NCI-H510A treated with DMSO at 0.1 percent for 48 hours (cell line): ENCODE measurements at places on chromosomes 5 and 9.

DNA sequence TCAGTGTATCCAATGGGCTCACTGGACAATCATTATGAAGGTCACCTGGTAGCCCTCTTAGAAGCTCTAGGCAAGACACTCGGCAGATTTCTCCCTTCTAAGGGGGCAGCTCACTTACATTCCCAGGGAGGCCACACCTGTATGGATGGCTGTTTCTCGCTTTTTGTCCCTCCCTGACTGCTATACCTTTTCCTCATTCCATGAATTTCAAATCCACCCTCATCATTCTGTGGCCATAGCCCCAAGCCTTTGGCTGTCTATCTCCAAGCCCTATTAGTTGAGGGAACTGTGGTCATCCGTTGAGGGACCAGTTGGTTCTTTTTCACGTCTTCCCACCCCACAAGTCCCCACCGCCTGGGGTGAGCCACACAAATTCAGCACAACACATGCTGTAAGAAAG lies 85.0 kb upstream of the RARS1 start:
- no peak for DNase-seq

DNA sequence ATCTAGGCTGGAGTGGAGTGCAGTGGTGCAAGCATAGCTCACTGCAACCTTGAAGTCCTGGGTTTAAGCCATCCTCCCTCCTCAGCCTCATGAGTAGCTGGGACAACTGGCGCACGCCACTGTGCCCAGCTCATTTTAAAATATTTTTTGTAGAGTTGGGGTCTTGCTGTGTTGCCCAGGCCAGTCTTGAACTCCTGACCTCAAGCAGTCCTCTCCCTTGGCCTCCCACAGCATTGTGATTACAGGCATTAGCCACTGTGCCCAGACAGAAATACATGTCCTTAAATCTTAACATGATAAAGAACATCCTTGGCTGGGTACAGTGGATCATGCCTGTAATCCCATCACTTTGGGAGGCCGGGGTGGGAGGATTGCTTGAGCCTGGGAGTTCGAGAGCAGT lies 6.7 kb downstream of the ZNF483 start:
- DNase-seq = no peak

DNA sequence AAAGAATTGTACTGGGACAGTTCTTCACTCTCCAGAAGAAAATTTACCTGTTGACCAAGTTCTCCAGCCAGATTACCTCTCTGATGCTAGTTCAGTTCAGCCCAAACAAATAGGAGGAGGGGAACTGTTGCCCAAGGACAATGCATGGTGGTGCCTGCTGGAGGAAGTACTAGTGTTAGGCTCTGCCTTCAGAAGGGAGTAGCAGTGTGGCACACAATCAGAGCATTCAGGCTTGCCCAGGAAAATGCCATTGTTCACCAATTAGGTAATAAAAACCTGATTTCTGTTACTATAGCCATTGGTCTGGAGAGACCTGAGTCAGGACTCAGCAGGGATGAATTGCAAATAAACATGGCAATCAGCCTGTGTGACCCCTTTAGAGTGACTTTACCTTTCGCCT lies 720.8 kb upstream of the ZNF608 start:
- no peak for DNase-seq

GRCh38 chr9:132037458-132037857 lies 42.2 kb downstream of the MED27 start:
- peak; percentile 75 for DNase-seq

DNA sequence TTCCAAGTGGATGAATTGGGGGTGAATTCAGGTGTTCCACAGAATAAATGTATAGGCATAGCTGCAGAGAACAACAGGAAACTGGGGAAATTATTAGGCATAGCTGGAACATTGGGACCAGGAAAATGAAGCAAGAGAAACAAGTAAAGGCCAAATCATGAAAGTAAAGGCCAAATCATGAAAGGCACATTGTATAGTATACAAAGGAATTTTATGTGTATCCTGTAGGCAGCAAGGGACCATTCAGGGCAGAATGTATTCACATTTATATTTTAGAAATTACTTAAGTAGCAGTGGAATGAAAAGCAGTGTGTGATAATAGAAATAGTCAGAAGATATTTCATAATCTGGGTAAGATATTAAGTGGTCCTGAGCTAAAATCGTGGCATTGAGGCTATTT lies 127.3 kb upstream of the GRHPR start:
- no peak for DNase-seq

DNA sequence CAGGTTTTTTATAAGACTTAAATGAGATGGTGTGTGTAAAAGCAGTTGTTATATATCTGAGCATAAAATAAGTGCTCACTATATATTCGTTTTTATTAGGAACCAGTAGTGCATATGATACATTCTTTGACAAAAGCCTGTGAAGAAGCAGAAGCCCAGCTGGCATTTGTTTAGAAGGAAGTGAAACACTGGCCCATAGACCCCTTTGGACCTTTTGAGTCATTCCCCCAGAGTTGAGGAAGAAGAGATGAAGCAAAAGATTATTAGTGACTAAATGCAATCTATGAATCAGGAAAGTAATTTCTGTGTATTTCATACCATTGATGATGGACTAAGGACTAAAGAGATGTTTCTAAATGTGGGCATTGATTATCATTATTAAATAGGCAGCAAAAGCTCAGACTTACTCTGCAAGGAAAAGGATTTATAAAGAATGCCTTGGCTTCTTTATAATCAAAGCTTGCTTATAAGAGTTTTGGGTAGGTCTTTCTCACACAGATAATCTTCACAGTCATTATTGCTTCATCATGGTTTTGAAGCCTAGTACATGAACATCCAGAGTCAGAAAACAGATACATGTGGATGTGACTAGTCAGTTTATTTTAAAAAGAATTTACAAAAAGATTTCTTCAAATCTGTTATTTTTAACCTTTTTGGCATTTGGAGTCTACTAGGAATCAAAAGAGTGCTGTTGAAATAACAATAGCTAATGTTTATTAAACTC lies 16.9 kb upstream of the FER start:
- DNase-seq = no peak

DNA sequence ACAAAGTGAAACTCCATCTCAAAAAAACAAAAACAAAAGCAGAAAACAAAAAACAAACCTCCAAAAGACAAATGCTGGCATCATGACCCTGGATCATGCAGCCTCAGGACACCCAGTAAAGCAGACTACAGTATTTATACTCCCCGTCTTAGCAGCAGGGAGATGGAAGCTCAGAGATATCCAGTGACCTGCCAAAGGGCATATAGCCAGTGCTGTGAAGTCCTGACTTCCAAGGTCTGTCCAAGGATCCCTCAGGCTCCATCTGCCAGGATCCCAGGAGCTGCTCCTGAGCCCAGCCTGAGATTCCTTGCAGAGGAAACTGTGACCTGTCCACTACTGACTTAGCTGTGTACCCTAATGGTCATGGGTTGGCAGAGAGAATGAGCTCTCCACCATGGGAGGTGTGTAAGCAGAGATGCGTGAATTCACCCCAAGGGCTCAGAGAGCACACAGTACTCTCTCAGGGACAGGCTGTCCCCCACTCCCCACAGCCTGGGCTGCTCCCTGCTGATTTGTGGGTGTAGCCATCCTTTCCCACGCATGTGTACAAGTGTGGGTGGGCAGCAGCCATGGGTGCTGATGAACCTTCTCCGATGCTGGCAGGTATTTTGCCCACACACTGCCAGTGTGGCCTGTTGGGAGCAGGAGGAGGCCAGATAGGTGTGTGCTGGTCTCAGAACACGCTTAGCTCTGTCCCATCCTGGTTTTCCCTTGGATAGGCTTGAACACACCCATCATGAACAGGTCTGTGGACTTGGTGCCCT lies 2.1 kb upstream of the WNK2 start:
- DNase-seq = no peak

DNA sequence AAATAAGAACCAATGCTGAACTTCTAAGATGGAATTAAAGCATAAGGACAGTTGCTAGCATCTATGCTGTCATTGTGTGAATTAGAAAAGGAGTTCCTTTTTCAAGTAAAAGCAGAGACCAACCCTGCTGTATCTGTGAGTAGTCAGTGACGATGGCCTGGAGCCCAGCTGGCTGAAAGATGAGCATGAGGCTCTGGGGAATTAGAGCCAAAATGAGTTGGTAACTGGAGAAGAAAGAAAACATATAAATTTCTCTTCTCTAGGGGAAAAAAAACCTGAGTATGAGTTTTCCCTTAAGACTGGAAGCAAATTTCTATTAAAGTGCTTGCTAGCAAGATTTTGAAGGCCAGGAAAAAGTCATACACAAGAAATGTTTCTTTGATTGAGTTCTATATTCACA lies 1.6 kb upstream of the SPZ1 start:
- no peak for DNase-seq

- no peak for DNase-seq
Measured at GRCh38 chr9:78932849-78933627, 636.1 kb downstream of the PSAT1 start.

DNA sequence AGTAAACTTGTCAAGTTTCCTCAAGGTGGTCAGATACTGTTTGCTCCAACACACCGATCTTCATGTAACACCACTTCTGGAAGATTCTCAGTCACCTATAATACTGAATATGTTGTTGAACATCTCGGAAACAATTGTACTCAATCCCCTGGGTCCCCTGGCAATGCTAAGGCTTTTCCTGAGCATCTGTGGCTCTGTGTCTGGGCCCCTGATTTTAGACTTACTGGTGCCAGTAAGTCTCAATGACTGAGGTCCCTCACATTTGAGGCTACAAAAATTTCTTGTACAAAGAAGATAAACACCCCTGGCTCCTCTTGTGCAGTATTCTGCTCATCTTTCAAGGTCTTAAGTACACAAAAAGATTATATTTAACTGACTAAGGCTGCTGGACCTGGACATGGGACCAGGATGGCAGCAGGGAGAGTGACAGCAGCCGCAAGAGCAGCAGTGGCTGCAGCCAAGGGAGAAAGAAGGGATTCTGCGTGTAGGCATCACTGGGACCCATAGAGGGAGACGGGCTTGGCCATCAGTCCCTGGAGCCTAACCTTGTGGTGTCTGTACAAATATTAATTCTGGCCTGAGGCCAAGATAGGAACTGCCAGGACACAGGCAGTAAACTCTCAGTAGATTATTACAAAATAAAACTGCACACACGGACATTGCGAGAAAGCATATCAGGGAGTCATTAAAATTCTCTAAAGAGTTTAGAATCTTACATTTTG lies 49.0 kb upstream of the TNPO1 start:
- DNase-seq = peak; percentile 72

- DNase-seq = no peak
Measured at GRCh38 chr9:81361296-81361695, 328.1 kb downstream of the TLE1 start.

- DNase-seq = no peak
Measured at GRCh38 chr5:125497651-125498050, 751.2 kb upstream of the ZNF608 start.

DNA sequence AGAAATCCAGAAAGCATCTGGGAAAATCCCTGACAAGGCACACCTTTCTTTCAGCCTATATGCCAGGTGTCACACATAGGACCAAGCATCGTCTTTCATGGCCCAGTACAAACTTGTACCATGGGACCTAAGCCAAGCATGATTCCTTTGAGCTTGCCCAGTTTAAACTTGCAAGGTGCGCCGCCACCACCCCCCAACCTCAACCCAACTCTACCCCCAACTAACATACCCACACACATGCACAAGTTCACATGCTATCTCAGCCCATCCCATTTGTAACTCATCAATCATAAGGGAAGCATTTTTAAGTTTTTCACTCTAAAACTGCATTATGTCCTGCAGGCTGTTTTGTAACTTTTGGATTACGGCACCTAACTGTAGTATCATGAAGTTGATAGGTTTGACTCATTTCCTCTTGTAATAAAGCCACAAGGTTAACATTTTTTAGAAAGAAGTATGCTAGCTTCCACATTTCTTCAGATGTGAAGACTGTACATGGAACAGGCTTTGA lies 145.9 kb upstream of the FST start:
- no peak for DNase-seq

- no peak for DNase-seq
Measured at GRCh38 chr5:132273631-132274030, 16.1 kb downstream of the PDLIM4 start.

DNA sequence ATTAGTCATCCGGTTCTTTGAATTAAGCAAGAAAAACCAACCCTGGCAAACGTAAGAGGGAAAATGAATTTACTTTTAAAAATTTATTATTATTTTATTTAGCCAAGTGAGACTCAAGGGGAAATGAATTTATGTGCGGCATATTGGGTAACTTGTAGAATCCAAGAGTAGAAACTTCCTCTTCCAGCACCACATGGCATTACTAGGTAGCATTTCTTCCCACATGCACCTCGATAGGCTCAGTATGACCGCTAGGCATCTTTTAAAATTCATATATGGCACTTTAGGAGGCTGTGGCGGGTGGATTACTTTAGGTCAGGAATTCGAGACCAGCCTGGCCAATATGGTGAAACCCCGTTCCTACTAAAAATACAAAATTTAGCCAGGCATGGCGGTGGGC lies 17.6 kb upstream of the MYO10 start:
- no peak for DNase-seq

DNA sequence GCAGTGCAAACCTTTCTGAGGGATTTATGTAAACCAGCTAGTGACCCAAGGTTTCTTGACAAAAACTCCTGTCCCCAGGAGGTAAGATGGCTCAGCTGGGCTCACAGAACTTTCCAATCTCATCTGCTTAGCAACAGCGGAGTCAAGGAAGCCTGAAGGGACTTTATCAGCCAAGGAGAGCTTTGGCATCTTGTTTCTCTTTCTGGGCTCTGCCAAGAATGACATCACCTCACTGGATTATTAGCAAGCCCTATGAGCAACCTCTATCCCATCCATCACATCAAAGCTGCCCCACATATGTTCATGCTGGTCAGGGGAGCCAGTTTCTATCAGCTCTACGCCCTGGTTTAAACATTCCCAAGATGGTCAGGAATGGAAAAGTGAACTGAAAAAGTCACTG lies 461.3 kb downstream of the ENC1 start:
- DNase-seq = no peak

- no peak for DNase-seq
Measured at GRCh38 chr5:120788481-120788880, 324.4 kb downstream of the PRR16 start.

DNA sequence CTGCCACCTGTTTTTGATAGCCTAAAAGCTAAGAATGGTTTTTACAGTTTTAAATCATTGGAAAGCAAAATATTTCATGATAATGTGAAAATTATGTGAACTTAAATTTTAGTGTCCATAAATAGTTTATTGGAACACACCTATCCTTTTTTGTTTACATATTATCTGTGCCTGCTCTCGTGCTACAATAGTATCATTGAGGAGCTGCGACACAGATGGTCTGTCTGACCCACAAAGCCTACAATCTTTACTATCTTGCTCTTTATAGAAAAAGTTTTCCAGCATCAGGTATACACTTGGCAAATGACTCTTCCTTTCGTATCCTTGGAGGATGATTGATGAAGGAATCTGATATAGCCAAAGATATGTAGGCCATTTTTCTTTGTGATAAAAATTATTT lies 40.2 kb downstream of the TTC1 start:
- no peak for DNase-seq

GRCh38 chr9:10208691-10209069 lies 404.1 kb downstream of the PTPRD start:
- no peak for DNase-seq

DNA sequence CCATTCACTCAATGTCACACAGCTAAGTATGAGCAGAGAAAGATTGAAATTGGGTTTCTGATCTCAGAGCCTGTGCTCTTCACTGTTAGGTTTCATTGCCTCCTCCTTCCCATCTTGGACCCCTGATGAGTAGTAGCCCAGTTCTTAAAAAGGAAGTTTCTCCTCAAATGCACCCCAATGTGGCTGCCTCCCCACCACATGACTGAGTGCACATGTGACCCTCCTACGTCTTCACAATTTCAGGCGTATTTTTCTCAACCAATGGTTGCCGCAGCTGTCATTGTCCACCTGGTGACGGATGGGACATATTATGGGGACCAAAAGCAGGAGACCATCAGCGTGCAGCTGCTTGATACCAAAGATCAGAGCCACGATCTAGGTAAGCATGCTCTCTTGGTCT lies 178.5 kb downstream of the PAPPA start:
- DNase-seq = no peak

- DNase-seq = no peak
Measured at GRCh38 chr5:139301808-139302499, 8.4 kb downstream of the MATR3 start.
